Glutamatergic neuron (in vitro differentiated cells): ENCODE measurements at places on chromosomes 5 and 9. TPM values are rescaled to one million over a fixed set of nuclear protein-coding genes. Genes with fewer than 3 reads are reported as not detected.

DNA sequence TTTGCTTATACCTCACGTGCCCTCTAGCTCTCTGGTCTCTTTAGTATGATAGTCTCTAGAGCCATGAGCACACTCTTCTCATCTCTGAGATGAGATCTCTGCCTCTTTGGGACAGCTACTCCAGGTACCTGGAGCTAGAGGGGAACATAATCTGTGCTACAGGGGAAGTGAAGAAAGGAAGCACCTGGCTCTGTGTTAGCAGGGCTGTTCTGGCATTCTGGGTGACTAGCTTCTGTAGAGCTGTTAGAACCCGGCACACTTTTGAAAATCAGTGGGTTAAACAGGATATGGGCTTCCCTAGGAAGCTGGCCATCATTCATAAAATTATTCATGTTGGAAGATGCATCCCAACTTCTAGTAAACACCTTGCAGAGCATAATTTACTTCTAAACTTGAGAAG is 224.8 kb downstream of the MCTP1 start:
- H3K27ac ChIP-seq, result no peak overlapping the region
- H3K36me3 ChIP-seq, result no peaks in the 10 kb centered on the region
- no peak for DNase-seq
- no peaks in the 10 kb centered on the region for H3K27me3 ChIP-seq

GTF3C5 gene
- total RNA-seq, result 95.2 TPM

GRCh38 chr9:115039516-115040120 is 78.3 kb downstream of the TNC start:
- H3K4me3 ChIP-seq, result no peak overlapping the region
- H3K27ac ChIP-seq, result no peak overlapping the region
- DNase-seq, result no peak
- no peaks in the 10 kb centered on the region for H3K4me1 ChIP-seq
- no peaks in the 10 kb centered on the region for H3K36me3 ChIP-seq

- DNase-seq, result no peak
- no peaks in the 10 kb centered on the region for H3K36me3 ChIP-seq
- no peaks in the 10 kb centered on the region for H3K27me3 ChIP-seq
- no peaks in the 10 kb centered on the region for H3K4me1 ChIP-seq
Measured at GRCh38 chr5:164051745-164052144, 546.3 kb downstream of the MAT2B start.

EGFL7 gene
- 8.1 TPM for total RNA-seq

PCDHGA10 gene
- total RNA-seq, result 16.6 TPM

DNA sequence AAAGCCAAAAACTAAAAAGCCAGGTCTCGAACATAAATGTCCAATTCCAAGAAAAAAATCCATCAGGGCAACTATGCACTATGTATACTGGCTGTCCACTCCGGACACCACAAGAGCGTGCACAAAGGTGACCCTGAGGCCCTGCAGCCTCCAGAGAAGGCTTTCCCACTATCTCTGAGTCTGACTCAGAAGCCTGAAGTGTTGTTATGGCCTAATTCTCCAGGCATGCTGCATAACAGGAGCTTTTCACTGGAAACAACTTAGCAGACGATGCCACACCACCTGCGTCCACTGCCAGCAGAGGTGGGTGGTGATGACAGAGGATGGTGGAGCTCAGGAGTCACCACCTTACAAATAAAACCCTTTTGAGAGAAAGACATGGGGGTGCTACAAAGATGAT is 63.7 kb downstream of the HABP4 start:
- no peaks in the 10 kb centered on the region for H3K36me3 ChIP-seq
- peaks cover 4% of the 10 kb centered on the region for H3K27me3 ChIP-seq
- H3K27ac ChIP-seq, result peak overlapping the region; percentile 52
- no peak for DNase-seq
- peak overlapping the region; percentile 62 for H3K4me3 ChIP-seq
- H3K4me1 ChIP-seq, result peaks cover 29% of the 10 kb centered on the region

KCNV2 gene
- not detected for total RNA-seq

- no peak for DNase-seq
- peaks cover 12% of the 10 kb centered on the region for H3K4me1 ChIP-seq
- peaks cover 5% of the 10 kb centered on the region for H3K36me3 ChIP-seq
Measured at GRCh38 chr5:31987985-31988710, 186.0 kb downstream of the GOLPH3 start.

ARL10 gene
- 34.7 TPM for total RNA-seq

DNA sequence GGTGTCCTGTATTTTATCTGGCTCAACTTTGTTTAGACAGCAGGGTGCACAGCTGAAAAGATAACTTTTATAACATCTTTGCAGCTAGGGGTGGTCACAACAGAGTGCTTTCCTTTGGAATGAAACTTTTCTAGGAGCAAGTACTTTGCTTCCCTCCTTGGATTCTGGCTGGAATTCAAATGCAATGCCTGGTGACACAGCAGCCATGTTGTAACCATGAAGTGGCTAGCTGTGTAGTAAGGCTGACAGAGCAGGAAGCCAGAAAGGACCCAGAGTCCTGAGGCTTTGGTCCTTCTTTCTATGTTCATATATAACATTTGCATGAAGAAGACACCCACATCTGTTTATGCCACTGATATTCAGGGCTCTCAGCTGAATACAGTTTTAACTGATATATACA is 48.1 kb downstream of the TENT4A start:
- H3K27ac ChIP-seq, result no peak overlapping the region
- peaks cover 3% of the 10 kb centered on the region for H3K4me1 ChIP-seq
- no peak for DNase-seq
- H3K27me3 ChIP-seq, result peaks cover 5% of the 10 kb centered on the region
- H3K36me3 ChIP-seq, result no peaks in the 10 kb centered on the region

PCDHGB6 gene
- 59.8 TPM for total RNA-seq

DNA sequence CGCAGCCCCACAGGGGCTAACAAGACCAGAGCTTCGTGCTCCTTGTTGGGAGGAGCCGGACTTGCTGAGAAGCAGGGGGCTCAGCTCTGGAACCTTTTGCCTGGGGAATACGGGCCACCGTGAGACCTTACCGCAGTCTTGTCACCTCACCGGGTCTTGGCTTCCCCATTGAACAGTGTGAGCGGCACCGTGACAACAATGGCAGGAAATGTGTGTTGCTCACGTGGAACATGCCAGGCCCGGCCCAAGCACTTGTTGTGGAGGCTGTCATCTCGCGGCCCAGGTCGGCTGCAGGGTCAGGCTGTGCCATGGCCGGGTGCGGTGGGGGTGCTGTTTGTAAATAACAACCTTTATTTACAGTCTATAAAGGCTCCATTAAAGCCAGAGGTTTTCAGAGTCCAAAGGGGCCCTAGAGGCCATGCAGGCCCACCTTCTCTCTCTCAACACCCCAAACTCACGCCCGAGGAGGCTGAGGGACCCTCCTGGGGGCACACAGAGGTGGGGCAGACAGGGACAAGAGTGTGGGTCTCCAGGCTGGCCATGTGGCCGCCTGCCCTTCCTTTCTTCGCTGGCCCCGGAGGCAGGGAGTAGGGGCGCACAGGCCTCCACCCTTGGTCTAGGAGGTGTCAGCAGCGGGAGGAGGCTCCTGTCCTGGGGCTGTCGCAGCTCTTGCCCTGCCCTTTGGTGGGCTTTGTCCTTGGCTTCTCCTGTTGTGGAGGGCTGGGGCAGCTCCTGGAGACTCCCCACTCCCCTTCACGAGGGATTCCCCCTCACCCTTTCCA is 79.7 kb downstream of the TSPAN17 start:
- DNase-seq, result no peak
- H3K4me1 ChIP-seq, result peaks cover 22% of the 10 kb centered on the region
- no peak overlapping the region for H3K27ac ChIP-seq

ENTPD2 gene
- 0.69 TPM for total RNA-seq

GRCh38 chr5:86542532-86542931 is 75.2 kb upstream of the COX7C start:
- H3K36me3 ChIP-seq, result no peaks in the 10 kb centered on the region
- no peaks in the 10 kb centered on the region for H3K4me1 ChIP-seq
- H3K27me3 ChIP-seq, result no peaks in the 10 kb centered on the region
- H3K4me3 ChIP-seq, result no peak overlapping the region
- no peak overlapping the region for H3K27ac ChIP-seq

DNA sequence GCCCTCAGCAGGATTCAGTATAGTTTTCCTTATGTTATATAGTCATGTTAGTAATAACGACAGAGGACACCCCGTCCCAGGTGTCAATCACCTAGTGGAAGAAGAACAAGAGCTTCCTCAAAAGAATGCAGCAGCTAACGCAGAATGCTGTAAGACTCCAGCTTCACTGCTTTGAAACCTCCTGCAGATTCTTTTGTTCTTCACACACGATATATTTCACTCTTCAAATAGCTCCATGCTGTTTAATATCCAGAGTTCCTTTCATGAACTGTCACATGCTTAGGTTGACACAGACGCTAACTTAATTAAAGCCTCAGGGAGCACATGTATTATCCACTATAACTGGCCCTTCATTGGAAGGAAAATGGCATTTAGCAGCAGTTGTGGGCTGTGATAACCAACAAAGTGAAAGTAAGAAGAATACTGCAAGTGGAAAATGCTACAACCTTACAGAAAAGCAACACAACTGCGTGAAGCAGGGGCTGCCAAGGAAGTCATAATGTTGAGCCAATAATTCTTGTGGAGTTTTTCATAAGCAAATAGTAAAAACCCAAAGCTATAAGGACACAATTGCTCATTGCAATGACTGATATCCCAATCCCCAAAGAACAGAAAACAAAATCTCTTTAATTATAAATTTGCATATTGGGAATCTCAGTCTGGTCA is 387.5 kb downstream of the PLK2 start:
- DNase-seq, result no peak
- no peak overlapping the region for H3K27ac ChIP-seq
- H3K36me3 ChIP-seq, result no peaks in the 10 kb centered on the region
- H3K4me1 ChIP-seq, result peaks cover 4% of the 10 kb centered on the region
- no peak overlapping the region for H3K4me3 ChIP-seq
- H3K27me3 ChIP-seq, result no peaks in the 10 kb centered on the region

ELP1 gene
- total RNA-seq, result 51.9 TPM

- peaks cover 33% of the 10 kb centered on the region for H3K4me1 ChIP-seq
- peak; percentile 60 for DNase-seq
- H3K27me3 ChIP-seq, result peaks cover 2% of the 10 kb centered on the region
- peak overlapping the region; percentile 63 for H3K4me3 ChIP-seq
- peak overlapping the region; percentile 88 for H3K27ac ChIP-seq
Measured at GRCh38 chr9:82680179-82680935, 382.6 kb downstream of the RASEF start.

TAF11L10 gene
- 0.83 TPM for total RNA-seq

DNA sequence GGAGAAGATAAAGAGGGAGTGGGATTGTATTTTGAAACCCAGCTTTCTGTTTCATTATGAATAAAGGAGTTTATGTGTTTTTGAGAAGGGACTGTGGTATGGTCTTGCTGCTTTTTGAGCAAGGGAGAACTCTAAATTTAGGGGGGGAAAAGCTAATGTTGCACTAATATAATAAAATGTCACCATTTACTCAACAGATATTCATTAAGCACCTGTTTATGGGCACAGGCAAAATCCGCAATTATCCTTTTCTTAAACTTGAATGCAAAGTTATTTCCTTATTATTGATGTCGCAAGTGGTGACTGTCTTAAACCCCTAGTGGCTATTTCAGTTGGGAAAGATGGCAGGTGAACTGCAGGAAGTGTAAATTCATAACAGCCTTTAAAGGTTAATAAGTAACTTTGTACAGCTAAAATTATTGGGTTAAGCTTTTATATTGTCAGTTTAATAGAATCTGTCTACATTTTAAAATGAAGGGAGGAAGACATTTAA is 1.5 kb downstream of the CDC42SE2 start:
- no peak overlapping the region for H3K27ac ChIP-seq
- peak overlapping the region; percentile 89 for H3K4me3 ChIP-seq
- no peak for DNase-seq
- peaks cover 7% of the 10 kb centered on the region for H3K4me1 ChIP-seq
- H3K27me3 ChIP-seq, result no peaks in the 10 kb centered on the region
- no peaks in the 10 kb centered on the region for H3K36me3 ChIP-seq

IRX2 gene
- 60.7 TPM for total RNA-seq

DNA sequence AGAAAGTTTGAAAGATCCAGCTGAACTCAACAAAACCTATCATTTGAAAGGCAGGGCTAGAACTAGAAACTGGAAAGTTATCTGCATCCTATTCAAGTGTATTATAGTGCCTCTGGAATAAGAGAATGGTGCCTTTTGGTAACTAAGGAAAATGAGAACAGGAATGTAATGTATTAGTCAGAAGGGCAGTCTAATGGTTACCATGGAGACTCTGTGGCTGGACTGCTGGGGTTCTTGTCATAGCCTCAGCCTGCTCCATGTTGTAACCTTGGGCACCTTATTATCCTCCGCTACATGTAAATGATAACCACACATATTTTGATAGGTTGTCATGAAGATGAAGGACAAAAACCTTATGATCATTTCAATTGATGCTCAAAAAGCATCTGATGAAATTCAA is 24.6 kb upstream of the IFNB1 start:
- no peaks in the 10 kb centered on the region for H3K27me3 ChIP-seq
- H3K27ac ChIP-seq, result no peak overlapping the region
- H3K36me3 ChIP-seq, result no peaks in the 10 kb centered on the region
- no peaks in the 10 kb centered on the region for H3K4me1 ChIP-seq
- DNase-seq, result no peak

IL9 gene
- total RNA-seq, result not detected

DNA sequence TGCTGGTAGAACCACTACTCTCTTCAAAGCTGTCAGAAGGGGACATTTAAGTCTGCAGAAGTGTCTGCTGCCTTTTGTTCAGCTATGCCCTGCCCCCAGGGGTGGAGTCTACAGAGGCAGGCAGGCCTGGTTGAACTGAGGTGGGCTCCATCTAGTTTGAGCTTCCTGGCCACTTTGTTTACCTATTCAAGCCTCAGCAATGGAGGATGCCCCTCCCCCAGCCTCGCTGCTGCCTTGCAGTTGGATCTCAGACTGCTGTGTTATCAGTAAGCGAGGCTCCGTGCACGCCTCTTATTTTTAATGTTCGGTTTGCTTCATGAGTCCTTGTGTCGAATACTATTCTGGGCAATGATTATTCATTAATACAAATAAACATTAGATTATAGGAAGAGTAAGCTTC is 3.1 kb upstream of the SLC27A6 start:
- no peaks in the 10 kb centered on the region for H3K4me1 ChIP-seq
- H3K4me3 ChIP-seq, result no peak overlapping the region
- peaks cover 6% of the 10 kb centered on the region for H3K27me3 ChIP-seq
- peaks cover 11% of the 10 kb centered on the region for H3K36me3 ChIP-seq

PCDHA8 gene
- total RNA-seq, result 14.6 TPM

RHOBTB3 gene
- 39.0 TPM for total RNA-seq

- H3K4me1 ChIP-seq, result no peaks in the 10 kb centered on the region
- DNase-seq, result no peak
- no peak overlapping the region for H3K27ac ChIP-seq
- H3K36me3 ChIP-seq, result no peaks in the 10 kb centered on the region
- H3K27me3 ChIP-seq, result no peaks in the 10 kb centered on the region
- H3K4me3 ChIP-seq, result no peak overlapping the region
Measured at GRCh38 chr9:29322240-29322639, 1749.0 kb upstream of the C9orf72 start.
